A172 (cell line): ENCODE measurements at places on chromosomes 3 and 15.

DNA sequence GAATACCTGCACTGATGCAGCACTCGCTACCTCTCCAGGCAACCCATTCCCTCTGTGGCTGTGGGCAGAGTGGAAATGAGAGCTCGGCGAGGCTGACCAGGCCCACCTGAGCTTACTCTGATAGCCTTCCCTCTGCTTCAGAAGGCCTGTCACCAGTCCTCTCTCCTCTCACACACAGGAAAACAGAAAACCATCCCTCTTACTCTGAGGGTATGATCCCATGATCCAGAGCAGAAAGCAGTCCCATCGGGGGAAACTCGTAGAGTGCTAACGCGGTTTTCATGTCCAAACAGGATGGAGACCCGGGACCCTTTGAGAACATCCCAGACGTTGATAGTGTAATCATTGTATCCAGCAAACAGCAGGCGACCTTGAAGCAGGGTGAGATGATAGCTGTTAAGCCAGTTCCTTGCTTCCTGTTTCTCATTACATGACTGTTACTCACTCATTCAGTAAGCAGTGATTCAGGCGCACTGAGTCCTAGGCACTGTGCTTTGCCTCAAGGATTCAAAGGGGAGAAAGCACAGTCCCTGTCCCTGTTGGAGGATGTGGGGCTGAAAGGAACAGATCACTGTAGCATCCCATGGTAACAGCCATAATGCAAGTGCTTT is 11.8 kb upstream of the BCL2L10 start:
- DNase-seq, result peak; percentile 45

DNA sequence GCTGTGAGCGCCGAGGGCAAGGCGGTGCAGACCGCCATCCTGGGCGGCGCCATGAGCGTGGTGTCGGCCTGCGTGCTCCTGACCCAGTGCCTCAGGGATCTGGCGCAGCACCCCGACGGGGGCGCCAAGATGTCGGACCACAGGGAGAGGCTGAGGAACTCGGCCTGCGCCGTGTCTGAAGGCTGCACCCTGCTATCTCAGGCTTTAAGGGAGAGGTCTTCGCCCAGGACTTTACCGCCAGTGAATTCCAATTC is 2.3 kb downstream of the TLNRD1 start:
- DNase-seq, result no peak

DNA sequence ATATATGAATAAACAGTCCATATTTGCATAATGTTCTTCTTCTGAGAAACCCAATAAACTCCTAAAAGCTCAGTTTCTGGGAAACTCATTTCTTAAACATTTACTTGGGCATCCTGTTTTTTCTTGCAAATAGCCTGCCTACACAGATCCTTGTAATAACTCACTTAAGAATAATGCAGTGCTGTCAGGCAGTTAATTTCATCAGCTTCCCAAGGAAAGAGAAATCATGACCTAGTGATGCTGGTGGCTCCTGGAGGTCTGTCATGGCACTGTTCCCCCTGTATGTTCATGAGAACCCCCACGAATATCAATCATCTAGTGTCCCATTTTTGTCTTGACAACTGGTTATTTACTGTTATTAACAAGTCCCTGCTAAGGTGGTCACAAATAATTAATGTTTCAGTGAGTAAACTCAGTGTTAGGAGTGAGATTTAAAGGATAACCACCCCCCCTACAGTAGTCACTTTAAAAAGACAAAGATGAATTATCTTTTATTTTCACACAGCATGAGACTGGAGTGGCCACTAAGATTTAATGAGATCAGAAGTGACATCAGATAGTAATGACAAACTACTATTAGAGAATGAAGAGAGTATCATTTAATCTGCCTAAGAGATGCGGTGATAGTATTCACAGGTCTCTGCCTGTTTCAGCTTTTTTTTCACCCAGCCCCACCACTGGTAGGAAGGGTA is 279.5 kb upstream of the NECTIN3 start:
- DNase-seq, result no peak

- DNase-seq, result peak; percentile 67
Observed at GRCh38 chr3:13507570-13508339, 27.6 kb downstream of the HDAC11 start.

DNA sequence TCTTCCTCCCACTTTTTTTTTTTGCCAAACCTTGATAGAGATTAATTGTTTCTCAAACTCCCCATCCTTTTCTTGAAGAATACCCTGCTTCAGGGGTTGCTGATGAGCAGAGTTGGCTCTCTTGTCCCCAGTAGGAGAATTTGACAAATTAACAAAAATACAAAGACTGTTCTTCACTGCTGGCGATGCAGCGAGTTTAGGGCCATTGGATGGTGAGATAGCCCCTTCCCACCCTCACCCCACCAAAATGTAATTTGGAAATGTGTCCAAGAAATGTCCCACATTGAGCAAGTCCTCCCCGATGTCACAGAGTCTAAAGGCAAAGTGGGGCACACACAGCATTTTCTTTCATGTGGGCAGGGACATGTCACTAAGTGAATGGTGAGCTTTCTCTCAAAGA is 136.0 kb upstream of the RARB start:
- no peak for DNase-seq

- DNase-seq, result peak; percentile 62
Observed at GRCh38 chr3:13332158-13332557, 88.0 kb downstream of the NUP210 start.

DNA sequence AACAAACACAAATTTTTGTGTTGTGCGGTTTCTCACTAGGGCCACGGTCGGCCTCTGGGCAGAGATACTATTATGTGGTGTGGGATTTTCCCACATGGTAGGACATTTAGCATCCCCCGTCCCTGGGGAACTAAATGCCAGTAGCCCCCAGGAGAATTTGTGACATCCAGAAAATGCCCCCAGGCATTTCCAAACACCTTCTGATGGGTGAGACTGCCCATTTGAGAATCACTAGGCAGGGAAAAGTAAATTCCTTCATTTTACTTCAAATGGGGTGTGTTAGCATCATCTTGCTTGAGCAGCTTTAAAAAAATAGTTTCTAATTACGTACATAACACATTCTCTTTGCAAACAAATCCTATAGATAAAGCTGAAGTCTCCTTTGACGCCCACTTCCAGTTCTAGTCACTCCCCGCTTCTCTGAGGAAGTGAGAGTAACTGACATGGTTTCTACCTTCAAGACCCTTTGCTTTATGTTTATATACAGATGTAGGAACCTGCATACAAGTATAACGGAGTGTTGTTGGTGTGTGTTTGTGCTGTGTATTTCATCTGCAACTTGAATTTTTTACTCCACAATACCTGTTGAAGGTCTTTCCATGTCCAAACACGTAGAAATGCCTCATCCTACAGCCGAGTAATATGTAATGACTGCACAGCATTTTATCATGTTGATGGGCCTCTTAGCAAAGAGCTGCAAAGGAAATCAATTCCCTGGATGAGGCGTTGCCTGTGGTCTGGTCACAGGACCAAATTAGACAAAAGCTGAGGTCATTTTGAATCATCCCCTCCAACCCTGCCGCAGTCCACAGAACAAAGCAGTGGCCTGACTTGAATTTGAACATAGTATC is 31.4 kb upstream of the ZBTB38 start:
- DNase-seq, result peak; percentile 91
